Stimulated activated CD4-positive, alpha-beta T cell treated with anti-CD3 and anti-CD28 coated beads, Interleukin-2, amount 100 ng/mL, for 4 hours (primary cell): ENCODE measurements at places on chromosomes 13 and 19.

- DNase-seq: no peak
These were observed 5.0 kb downstream of the KLK4 start for GRCh38 chr19:50906217-50906616.

- no peak for DNase-seq
These were observed 9.9 kb upstream of the FLT3LG start for GRCh38 chr19:49463960-49464740.

DNA sequence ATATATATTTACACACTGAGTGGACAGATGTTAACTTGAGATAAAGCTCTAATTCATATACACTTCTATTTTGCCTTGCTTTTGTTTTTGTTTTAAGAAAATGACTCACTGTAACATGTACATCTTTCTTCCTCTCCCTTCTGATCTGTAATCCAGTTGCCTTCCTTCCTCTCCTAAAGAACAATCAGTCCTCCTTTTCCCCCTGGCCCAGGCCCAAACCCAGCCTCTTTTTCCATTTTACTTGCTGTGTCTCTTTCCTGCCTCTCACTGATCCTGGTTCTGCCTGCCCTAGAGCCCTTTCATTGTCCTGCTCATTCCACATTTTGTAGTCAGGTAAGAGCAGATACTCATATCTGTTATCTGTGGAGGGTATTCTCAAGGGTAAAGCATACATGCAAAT, 50.8 kb downstream of the ZAR1L start:
- DNase-seq: no peak

DNA sequence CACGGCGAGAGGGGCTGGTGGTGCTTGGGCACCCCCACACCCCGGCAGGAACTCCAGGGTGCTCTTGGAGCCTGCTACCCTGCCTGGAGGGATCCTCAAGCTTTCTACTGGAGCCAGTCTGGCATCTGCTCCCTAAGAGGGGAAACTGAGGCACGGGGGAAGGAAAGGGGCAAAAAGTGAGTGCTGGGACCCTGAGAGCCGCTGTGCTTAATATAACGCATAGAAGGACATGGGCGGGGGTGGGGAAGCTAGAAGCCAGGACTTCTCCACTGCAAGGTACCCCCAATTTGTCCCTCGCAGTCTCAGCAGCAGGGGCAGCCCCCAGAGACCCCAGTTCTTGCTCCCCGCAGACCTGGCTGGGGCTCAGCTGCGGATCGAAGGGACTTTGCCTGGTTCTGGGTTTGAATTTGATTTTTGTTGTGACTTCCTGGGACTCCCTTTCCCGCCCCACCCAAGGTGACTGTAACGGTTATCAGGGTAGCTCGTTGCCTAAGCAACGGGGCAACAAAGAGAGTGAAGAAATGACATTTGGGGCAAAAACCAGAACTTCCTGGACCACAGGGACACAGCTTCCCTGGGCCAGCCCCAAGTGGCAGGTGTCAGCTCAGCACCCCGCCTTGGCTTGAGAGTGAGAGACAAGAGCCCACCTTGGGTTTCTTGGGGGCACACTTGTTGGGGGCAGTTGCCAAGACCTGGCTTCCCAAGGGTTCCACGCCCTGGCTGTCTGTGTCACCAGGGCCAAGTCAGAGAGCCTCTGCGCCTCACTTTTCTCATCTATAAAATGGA, 638 bp downstream of the ADGRE5 start:
- DNase-seq: peak; percentile 63

DNA sequence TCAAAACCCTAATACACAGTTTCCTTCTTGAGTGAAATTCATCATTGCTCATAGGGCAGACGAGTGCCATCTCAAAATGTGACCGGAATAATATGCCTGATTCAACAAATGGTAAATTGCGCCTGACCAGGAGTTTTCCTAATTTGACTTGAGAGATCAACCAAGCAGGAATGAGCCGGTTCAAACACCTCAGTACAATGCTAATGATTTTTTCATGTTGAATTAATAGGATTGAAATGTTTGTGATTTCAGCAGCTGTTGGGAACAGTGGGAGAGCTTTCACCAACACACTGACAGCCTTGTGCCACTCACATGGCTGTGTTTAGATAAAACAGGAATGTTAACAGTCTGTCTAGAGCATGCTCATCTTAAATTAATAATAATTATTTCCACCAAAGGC, 484.8 kb downstream of the PCDH9 start:
- DNase-seq: no peak

DNA sequence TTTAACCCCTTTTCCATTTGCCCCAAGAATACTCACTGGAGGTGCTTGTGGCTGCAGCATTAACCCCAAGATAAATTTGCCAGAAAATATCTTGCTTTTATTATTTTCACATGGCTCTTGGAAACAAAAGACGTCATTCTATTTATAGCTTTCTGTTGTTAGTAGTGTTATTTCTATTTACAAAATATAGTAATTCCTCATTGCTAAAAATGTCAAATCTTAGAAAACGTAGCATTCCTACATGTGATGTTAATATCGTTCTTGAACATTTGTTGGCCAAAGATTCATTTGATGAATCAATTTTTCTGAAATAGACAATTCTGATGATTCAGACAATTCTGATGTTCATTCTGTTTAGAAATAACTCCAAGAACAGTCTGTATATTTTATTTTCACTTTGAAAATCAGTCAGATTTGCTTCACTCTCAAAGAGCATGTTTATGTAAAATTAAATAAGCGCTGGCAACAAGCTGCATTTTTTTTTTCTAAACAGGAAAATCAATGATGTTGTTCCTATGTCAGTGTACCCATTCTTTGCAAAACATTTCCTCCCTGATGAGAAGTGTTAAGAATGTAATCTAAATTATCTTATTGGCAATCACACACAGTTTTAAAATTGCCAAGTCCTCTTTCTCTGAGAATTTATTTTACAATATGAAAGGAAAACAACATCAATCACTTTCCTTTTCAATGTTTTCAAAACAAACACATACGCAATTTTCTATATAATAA, 334.0 kb downstream of the KCTD12 start:
- no peak for DNase-seq

GRCh38 chr19:8388612-8388958, 1.6 kb upstream of the RAB11B start:
- DNase-seq: no peak

DNA sequence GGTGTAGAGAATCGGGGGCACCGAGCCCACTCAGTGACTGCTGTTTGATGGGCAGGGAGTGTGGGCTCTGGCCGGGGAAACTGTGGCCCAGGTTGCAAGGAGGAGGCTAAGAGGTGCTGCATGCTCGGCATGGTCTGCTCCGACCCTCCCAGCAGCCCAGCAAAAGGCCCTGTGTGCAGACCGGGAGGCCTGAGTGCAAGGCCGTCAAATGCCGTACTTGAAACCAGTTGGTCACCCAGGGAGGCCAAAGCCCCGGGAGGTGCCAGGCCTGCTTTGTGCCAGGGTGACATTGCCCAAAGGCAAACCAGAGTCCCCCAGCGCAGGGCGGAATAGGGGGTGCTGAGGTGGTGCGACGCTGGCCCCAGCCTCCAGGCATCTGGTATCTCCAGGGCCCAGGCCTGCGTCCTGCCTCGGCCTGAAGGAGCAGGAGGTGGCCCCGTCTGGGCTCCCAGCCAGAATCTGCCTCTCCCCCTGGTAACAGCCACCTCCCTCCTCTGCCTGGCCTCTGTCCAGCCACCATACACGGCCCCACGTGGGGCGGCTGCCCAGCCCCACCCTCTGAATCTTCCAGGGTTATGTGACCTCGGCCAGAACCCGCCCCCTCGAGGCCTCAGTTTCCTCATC, 4.0 kb downstream of the PIK3R2 start:
- no peak for DNase-seq

- DNase-seq: no peak
These were observed 37.6 kb upstream of the FLT1 start for GRCh38 chr13:28532388-28533124.

GRCh38 chr19:49559928-49560327, 20.4 kb downstream of the NOSIP start:
- DNase-seq: no peak

DNA sequence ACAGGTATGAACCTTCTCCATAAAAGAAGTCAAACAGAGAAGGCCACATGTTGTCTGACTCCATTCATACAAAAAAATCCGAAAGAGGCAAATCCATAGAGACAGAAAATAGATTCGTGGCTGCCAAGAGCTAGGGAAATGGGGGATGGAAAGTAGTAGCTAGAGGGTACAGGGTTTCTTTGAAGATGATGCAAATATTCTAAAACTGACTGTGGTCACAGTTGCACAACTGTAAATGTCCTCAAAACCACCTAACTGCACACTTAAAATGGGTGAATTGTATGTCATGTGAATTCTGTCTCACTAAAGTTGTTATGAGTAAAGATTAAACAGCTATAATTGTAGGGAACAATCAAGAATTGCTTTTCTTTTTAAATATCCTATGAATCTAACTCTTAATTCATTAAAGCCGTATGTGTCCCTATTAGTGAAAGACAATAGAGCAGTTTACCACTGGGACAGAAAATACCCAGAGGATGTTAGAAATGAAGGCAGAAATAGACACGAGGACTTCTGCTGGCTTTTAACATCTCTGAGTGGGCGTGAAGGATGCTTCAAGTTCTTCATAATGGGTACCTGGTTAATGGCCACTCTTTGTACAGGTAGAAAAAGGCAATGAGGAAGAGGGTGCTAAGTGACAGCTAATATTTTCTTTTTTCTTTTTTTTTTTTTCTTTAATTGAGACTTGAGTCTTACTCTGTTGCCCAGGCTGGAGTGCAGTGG, 21.2 kb downstream of the INSR start:
- no peak for DNase-seq

GRCh38 chr13:31890946-31891345, 140.6 kb upstream of the FRY start:
- no peak for DNase-seq

- DNase-seq: no peak
These were observed 96.3 kb upstream of the UBAC2 start for GRCh38 chr13:99104396-99104795.

DNA sequence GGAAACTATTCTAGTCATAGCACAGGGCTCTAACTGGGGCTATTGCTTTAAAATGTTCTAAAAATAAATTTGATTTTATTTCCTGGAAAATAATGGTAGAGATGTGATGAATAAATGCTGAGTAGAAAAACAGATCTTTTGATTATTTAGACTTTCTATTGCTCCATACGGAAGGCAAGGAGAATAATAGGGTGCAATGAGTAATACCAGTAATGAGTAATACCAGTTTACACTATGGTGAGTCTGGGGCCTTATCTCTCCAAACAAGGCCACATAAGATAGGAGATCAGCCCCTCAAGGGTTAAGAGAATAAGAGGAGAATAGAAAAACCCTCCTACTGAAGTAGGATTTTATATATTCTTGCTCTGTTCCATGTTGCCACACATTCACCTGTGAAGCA, 390.4 kb downstream of the KLF5 start:
- DNase-seq: no peak

GRCh38 chr13:59047546-59047945, 1116.2 kb downstream of the DIAPH3 start:
- no peak for DNase-seq

DNA sequence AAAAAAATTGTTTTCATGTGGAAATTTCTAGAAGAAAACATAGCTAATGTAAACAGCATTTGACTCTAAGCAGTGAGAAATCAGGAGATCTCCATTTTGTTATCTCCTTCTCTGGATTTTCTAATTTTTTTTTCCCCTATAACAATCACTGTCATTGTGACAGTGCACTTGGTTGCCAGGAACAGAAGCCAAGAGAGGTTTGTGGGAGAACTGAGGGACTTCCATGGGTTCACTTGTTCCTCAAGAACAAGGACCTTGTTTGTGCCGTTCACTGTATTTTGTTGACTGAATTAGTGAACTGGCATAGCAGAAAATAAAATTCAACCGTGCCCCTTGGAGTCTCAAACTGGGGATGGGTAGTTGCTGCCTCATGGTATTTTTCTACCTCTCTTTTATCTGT, 17.1 kb downstream of the SHISA7 start:
- DNase-seq: no peak

DNA sequence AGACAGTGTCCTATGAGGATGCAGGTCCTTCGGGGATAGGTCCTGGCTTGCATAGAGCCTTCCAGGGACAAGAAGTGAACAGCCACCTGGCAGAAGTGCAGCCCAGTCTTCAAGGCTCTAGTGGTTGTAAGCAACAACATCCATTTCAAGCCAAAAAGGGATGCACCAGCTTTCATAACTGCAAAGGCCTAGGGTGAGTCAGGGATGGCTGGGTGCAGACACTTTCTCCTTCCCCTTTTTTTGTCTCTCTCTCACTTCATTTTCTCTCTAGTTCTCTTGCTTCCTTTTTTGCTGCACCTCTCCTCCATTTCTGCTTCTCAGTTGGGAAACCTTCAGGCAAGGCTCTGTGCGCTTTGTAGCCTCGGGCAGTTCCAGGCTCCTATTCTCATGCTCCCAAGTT, 196.2 kb upstream of the ZNF536 start:
- no peak for DNase-seq

DNA sequence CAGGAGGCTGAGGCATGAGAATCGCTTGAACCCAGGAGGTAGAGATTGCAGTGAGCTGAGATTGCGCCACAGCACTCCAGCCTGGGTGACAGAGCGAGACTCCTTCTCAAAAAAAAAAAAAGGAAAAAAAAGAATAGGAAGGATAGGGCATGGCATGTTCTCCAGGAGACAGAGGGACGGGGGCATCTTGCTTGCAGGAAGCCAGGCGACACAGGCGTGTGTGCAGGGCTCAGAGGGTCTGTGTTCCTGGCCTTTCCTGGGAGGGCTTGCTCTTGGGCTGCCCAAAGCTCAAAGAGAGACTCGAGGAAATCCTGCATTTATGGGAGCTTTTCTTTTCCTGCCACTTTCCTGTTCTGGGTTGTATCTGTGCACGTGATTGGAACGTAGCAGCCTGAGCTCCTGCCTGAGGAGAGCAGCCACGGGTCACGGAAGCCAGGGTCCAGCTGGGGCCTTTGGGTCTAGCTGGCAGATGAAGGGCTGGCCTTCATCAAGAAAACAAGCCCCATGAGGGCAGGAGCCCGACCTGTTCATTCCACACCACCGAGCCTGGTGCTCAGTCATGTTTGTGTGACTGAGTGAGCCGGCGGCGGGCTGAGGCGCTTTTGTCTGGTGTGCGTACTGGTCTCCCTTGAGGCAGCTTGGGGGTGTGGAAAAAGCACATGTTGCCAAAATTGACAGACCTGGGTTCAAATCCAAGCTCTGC, 44.5 kb downstream of the CAPN12 start:
- DNase-seq: no peak

DNA sequence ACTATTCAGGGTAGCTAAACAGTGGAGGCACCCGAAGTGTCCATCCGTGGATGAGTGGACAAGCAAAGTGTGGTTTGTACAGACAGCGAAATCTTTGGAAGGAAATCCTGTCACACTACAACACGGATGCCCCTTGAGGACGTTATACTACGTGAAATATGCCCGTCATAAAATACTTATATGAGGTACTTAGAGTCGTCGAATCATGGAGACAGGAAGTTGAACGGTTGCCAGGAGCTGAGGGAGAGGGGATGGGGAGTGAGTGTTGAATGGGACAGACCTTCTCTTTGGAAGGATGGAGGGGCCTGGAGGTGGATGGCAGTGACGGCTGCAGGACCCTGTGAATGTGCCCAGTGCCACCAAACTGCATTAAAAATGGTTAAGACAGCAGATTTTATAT, 11.6 kb downstream of the ATP4B start:
- no peak for DNase-seq
